Substantia nigra (tissue), 51 donors: ENCODE measurements at places on chromosomes 5 and 9.

GRCh38 chr5:94218374-94218773 is 400.0 kb downstream of the KIAA0825 start:
- no peak for DNase-seq

DNA sequence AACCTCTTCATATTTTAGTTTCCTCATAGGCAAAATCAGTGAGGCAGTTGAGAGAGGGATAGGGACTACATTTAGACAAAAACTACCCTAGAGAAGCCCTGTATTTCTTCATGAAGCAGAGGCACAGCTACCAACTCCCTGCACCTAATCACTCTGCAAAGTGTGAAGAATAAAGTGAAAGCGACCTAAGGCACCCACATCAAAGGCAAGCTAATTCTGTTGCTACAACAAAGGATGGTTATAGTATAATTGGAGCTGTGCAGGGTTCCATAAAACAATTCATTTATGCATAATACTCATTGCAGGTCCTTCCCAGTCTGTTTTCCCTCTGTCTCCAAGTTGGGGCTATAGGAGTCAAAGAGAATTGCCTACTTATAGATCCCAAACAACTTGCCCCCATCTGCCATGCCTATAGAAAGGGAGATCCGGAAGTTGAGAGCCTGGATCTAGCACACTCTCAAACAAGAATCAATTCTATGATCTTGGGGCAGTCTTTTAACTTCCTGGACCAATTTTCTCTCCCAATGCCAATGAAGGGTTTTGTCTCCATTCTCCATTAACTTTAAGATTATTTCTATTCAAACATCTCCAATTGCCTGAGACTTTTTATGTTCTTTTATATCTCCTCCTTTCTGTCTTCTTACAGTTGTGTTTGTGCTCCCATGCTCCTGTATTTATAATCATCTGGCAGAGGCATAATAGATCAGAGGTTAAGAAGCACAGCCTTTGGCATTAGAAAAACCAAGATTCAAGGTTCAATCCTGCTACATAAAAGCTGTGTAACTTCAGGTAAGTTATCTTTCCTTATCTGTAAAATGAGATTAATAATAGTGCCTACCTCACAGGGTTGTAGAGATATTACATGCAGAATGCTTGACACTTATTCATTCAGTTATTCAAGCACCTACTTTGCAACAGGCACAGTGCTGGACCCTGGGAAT is 56.0 kb upstream of the PTGER4 start:
- no peak for DNase-seq

DNA sequence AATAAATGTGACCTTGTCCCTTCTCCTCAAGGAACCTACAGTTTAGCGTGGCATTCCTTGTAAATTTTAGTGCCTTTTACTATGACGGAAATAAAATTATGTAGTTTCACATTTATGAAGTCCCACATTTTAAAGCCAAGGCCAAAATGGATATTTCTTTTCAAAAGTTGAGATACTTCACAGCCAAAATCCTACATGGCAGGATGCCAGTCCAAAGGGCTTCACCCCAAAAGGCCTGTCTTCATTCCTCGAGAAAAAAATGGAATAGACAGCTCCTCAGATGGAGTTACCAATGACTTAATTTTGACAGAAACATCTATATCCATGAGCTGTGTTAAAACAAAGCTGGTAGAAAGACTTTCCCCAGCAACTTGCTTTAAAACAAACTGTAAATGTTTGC is 211.2 kb downstream of the GLIS3 start:
- DNase-seq, result no peak

DNA sequence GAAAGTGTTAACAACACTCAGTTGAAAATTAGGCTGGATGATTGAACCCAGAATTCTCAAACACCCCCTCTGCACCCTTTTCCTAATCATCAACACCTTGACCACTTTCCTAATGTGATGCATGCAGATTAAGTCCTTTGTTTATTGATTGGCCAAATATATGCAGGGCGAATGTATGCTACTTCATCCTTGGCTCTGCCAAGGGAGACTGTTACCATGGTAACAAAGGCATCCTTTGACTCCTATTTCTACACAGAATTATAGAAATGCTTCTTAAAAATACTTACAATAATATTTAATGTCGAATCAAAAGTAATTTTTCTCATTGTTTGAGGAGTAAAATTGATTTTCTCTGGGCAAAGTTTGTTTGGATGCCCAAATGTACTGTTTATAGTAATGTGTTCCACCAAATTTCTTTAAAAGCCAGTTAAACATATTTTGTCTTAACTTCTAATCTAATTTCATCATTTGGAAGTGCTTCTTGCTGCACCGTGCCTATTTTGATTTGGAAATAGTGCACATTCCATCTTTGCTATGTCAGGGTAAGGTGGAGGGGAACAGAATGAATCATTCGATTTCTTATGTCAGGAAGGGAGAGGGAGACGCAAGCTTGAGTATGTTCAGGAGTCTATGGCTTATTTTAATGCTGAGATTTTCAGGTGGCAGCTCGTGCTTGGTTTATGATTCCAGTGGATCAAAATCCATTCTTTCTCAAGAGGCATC is 1384.3 kb upstream of the WWC1 start:
- DNase-seq, result no peak

GRCh38 chr5:107672211-107673038 is 1.7 kb upstream of the EFNA5 start:
- DNase-seq, result no peak

DNA sequence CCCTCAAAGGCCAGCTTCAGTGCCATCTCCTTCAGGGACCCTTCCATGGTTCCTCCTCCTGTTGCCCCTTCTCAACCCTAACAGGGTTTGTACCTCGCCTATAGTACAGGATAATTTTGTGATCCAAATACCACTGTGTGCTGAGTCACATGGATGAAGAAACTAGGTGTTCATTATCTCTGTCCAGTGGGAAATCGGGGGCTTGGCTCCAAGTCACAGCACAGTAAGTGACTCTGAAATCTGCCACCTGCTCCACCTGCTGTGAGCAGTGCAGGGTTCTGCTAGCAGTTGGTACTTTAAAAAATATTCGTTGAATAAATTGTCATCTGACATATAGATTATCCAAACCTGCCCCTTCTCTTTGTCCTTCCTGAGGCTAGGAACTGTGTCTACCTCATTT is 123.2 kb upstream of the OTULINL start:
- DNase-seq, result no peak

DNA sequence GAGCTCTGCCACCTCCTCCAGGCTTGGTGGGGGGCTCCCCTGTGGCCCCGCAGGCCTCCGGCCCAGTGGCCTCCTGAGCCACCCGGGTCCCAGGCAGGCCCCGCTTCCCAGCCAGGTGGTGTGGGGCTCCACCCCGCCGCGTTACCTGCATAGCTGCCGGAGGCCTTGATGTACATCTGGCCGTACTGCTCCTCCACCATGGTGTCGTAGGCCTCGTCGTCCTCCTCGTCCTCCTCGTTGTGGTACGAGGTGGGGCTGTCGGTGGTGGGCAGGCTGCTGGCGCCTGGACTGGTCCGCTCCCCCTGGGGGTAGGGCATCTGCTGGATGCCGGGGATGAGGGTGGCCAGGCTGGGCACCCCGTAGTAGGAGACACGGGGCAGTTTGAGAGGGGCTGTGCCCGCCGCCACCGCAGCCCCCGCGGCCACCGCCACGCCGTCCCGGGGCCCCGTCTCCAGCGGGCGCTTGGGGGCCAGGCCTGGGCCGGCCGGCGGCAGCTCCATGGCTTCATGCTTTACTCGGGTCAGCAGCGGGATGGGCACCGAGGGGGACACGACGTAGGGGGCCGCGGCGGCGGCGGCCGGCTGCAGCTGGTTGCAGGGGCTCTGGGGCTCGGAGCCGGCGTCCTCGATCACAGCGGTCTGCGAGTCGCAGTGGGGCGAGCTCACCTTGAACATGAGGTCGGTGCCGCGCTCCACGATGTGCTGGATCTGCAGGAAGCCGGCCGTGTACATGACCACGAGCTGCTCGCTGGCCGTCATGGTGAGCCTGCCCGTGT is 45.4 kb downstream of the NACC2 start:
- no peak for DNase-seq

- no peak for DNase-seq
Observed at GRCh38 chr5:4418084-4418483, 722.0 kb upstream of the ADAMTS16 start.

- DNase-seq, result no peak
Observed at GRCh38 chr9:7226007-7226640, 468.4 kb downstream of the KDM4C start.

GRCh38 chr9:136013116-136013515 is 51.9 kb upstream of the UBAC1 start:
- no peak for DNase-seq

DNA sequence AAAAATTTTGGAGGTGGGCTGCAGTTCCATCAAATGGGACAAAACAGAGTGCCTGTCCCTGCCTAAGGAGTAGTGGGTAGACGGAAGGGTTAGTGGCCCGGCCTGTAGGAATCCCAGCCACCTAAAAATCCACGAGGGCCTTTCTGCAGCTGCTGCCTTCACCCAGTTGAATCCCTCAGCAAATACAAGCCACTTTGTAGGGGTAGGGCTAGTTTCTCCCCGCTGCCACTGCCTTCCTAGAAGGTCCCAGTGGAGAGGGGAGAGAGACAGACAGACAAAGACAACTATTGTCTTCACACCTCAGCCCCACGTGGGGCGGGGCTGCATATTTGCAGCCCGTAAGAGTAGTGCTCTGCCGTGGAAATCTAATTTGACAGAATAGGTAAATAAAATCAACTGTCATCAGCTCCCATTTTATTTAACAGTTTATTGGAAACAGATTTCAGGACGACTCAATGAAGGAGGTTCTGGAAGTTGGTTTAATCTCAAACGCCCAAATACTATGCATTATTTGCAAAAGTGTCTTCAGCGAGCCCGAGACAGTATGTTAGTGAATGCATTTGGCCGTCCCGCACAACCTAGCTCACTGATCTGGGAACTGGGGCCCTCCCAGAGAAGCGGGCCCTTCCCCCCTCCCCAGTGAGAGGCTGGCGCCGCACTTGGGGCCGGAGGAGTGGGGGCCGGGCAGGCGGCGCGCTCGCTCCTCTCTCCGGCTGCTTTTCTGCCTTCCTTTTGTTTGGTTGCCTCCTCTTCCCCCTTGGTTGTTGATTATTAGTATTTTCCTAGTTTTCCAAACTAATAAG is 67.6 kb upstream of the TBCA start:
- peak; percentile 29 for DNase-seq

DNA sequence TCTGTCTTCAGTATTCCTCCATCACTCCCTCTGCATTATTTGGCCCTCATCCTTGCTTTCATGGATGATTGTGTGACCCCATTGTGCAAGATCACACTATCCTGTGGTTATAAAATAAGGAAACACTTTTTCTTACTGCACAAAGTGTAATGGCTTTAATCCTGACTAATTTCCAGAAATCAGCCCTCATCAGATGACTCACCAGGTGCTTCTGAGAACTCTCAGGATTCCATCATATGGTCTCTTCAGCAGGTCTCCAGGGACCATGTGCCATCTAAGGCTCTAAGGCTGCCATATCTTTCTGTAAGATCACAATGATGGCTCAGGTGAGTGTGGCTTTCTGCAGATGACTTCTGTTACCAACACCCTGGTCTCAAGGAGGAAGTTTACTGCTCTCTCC is 27.3 kb upstream of the FER start:
- no peak for DNase-seq

GRCh38 chr5:53917826-53918225 is 357.4 kb downstream of the NDUFS4 start:
- no peak for DNase-seq

GRCh38 chr5:179534431-179534830 is 15.9 kb upstream of the RUFY1 start:
- no peak for DNase-seq
